ENCODE measurements at places on chromosomes 1 and 21.

DNA sequence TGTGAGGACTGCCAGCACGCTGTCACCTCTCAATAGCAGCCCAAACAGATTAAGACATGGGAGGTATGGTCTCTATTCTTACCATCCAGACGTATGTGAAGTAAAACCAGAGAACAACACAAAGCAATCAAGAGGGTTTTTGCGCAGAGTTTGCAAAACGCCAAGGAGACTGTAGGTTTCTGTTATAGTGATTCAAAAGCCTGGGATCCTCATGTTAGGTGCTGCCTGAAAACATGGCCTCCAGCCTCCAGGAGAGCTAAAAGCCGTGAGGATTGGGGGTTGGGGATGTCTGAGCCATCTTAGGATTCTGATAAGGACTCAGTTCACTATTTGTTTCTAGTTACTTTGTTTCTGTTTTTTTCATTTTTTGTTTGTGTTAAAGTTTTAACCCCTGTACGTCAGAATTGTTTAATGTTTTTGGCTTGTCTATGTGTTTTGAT is 4.2 kb upstream of the CCT8 start:
- no peak for DNase-seq

DNA sequence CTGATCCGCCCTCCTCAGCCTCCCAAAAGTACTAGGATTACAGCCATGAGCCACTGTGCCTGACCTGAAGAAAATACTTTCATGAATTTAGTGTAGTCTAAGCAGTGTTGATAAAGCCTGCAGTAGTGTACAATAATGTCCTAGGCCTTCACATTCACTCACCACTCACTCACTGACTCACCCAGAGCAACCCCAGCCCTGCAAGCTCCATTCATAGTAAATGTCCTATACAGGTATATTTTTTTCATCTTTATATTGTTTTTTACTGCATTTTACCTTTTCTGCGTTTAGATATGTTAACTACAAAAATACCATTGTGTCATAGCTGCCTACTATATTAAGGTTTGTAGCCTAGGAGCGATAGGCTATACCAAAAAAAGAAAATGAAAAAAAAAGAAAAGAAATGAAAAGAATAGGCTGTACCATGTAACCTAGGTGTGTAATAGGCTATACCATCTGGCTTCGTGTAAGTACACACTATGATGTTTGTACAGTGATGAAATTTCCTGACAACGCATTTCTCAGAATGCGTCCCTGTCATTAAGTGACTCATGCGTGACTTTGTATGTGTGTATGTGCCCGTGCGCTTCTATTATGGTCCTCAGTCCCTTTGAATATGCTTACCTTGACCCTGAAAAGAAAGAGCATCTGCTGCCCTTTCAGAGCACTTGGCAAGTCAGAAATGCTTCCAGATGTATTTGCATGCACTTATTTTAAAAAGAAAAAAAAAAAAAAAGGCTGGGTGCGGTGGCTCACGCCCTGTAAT is 9.2 kb upstream of the SLAMF8 start:
- DNase-seq = no peak

GRCh38 chr1:31753707-31754349 is 10.3 kb downstream of the ADGRB2 start:
- no peak for DNase-seq

DNA sequence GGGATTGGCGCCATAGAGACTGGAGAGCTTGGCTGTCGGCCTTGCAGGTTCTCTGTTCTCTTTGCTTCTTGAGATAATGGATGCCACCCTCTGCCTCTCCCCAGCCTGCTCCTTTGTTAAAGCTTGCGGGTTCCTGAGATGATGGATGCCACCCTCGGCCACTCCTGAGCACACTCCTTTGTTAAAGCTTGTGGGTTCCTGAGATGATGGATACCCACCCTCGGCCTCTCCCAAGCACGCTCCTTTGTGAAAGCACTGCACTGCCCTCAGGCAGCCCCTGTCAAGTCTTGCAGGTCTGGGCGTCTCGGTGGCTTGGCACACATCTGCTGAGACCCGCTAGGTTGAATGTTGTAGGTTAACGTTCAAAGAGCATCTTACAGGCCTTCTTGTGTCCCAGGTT is 76.5 kb downstream of the SCCPDH start:
- no peak for DNase-seq

- no peak for DNase-seq
Observed at GRCh38 chr1:4587721-4588120, 66.7 kb upstream of the AJAP1 start.

DNA sequence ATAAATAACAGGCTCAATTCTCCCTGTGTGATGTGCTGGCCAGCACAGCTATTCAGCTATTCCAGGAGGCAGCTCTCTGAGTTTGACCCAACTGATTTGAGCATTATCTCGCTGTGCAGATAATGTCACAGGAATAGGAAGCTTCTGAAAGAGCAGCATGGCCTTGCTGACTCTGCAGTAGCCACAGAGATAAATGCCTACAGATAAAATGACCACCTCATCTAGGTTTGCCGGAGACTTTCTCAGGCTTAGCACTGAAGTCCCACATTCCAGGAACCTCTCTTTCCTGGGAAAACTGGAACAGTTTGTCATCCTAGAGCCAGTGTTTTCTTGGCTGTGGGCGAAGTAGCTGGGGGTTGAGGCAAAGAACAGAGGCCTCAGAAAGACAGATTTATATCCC is 98.9 kb downstream of the MRPL39 start:
- DNase-seq = no peak

DNA sequence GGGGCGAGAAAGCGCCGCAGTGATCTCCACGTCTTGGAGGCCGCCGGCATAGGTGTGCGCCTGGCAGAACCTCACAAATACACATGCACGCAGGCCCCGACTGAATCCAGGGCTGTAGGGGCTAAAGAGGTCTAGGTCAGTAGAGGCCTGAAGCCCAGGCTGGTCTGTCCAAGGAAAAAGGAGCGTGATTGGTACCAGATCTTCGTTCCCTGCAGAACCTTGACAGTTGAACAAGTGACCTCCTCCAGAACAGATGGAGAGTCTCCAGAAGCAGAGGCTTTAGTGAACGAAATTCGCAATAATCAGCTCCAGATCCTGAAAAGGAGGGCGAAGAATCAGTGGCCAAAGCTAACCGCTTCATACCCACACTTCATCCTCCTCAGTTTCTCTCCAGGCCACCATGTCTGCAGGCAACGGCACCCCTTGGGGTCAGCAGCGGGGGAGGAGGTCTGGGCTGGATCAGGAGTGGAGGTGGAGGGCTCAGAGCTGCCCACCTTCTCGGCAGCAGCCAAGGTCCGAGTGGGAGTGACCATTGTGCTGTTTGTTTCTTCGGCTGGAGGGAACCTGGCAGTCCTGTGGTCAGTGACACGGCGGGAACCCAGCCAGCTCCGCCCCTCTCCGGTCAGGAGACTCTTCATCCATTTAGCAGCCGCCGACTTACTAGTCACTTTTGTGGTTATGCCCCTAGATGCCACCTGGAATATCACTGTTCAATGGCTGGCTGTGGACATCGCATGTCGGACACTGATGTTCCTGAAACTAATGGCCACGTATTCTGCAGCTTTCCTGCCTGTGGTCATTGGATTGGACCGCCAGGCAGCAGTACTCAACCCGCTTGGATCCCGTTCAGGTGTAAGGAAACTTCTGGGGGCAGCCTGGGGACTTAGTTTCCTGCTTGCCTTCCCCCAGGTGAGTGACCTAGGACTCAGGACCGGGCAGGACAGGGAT is 749 bp upstream of the PEX11B start:
- DNase-seq = no peak

DNA sequence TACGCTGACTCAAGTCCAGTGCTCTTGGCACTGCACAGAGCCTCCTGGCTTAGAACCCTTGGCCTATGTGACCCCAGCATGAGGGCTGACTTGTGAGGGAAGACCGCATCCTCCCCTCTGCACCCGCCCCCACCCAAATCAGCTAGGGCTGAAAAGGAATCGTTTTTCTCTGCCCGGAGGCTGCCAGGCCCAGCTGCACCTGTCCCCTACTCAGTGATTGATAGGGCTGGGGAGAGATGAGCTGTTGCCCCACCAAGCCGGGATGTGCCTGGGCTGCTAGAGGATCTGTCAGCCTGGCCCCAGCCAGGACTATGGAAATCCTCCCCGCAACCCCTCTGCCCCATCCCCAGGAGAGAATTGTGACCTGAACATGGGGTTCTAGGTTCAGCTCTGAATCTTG is 20.6 kb downstream of the MYOG start:
- DNase-seq = no peak

- no peak for DNase-seq
Observed at GRCh38 chr1:151811181-151811580, 6.0 kb upstream of the LINGO4 start.

- peak; percentile 55 for DNase-seq
Observed at GRCh38 chr1:225746361-225747179, 31.1 kb upstream of the SRP9 start.

GRCh38 chr21:31609081-31609480 is 50.4 kb upstream of the SOD1 start:
- no peak for DNase-seq

- no peak for DNase-seq
Observed at GRCh38 chr1:115978292-115978941, 2.1 kb downstream of the SLC22A15 start.

Data from SK-N-MC (cell line).